ENCODE measurements at places on chromosomes 5 and 9. TPM values are rescaled to one million over a fixed set of nuclear protein-coding genes. Genes with fewer than 3 reads are reported as not detected.

Gene FOXD4
- not detected for total RNA-seq

- DNase-seq = no peak
Measured at GRCh38 chr5:100647461-100648230, 112.5 kb downstream of the FAM174A start.

- DNase-seq = no peak
Measured at GRCh38 chr9:80074439-80074838, 502.7 kb downstream of the TLE4 start.

Gene CDKN2B
- total RNA-seq = not detected

Gene TRIP13
- 0.33 TPM for total RNA-seq
